MV-4-11 (cell line): ENCODE measurements at places on chromosomes 11 and 22.

DNA sequence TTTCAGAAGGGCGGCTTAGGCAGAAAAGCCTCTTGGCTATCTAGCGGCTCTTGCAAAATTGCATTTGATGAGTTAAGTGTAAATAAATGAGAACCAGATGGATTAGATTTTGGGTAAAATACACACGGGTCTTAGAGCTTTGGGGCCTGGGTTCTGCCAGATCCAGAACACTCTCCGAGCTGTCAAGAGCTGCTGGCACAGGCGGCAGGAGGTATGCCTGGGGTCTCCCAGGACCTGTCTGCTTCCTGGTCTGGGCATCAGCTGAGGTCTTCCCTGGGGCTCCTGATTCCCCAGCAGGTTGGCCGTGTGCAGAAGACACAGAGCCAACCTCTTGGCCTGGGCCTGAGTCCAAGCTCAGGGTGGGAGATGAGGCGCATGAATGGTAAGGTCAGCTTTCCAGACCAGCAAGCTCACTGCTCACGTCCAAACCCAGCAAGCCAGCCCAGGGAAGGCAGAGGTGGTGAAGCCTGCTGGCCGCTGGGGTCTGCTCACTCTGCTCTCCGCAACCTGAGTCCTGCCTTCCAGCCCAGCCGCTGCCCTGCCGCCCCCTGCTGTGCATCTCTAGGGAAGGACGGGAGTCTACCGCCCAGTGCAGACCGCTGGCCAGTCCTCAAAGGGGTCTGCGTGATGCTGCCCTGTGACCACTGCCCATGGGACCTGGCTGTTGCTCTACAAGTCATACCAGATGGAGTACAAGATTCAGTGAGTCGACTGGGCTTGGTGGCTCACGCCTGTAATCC, 44.9 kb downstream of the SCUBE1 start:
- no peak for DNase-seq

- no peak for DNase-seq
These were observed 211.6 kb downstream of the TBC1D22A start for GRCh38 chr22:46974077-46974476.

GRCh38 chr11:12449961-12450715, 72.8 kb downstream of the PARVA start:
- no peak for DNase-seq

- DNase-seq = peak; percentile 57
These were observed 11.4 kb downstream of the EMID1 start for GRCh38 chr22:29216873-29217666.

- peak; percentile 86 for DNase-seq
These were observed 1.3 kb upstream of the SBF2 start for GRCh38 chr11:10295064-10295901.

DNA sequence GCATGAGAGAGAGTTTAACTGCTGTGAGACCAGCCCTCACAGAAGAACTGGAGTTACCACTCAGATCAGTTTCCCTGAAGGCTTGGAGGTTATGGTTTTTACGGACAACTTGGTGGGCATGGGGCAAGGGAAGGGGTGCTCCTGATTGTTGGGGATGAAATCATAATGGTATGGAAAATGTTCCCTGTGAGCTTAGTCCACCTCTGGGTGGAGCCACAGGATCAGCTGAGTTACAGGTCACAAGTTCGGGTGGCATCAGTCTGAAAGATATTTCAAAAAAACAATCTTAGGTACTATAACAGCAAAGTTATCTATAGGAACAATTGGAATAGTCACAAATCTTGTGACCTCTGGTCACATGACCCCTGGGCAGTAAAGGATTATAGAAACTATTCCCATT, 162.9 kb downstream of the DLG2 start:
- DNase-seq = no peak
